ENCODE measurements at places on chromosomes 3 and 15. TPM values are rescaled to one million over a fixed set of nuclear protein-coding genes. Genes with fewer than 3 reads are reported as not detected.

DNA sequence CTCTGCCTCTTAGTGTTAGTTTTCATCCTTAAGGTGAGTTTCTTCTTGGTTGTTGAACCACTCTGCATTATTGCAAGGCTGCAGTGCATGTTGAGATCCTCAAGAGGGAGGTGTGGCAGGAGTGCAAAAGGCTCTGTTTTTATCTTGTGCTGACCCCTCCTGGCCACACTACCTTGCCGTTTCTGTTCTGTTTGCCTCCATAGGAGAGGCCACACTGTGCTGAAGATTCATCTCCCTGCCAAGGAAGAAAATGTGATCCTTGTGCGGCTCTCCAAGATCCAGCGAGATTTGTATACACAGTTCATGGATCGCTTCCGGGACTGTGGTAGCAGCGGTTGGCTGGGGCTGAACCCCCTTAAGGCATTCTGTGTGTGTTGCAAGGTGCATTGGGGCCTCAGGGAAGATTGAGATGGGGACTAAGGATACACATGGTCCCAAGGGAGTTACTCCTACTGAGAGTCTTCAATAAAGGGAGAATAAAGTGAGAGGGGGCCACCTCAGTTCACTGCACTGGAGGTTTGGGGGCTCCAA, 33.0 kb upstream of the TEX264 start:
- peak; percentile 72 for DNase-seq

DNA sequence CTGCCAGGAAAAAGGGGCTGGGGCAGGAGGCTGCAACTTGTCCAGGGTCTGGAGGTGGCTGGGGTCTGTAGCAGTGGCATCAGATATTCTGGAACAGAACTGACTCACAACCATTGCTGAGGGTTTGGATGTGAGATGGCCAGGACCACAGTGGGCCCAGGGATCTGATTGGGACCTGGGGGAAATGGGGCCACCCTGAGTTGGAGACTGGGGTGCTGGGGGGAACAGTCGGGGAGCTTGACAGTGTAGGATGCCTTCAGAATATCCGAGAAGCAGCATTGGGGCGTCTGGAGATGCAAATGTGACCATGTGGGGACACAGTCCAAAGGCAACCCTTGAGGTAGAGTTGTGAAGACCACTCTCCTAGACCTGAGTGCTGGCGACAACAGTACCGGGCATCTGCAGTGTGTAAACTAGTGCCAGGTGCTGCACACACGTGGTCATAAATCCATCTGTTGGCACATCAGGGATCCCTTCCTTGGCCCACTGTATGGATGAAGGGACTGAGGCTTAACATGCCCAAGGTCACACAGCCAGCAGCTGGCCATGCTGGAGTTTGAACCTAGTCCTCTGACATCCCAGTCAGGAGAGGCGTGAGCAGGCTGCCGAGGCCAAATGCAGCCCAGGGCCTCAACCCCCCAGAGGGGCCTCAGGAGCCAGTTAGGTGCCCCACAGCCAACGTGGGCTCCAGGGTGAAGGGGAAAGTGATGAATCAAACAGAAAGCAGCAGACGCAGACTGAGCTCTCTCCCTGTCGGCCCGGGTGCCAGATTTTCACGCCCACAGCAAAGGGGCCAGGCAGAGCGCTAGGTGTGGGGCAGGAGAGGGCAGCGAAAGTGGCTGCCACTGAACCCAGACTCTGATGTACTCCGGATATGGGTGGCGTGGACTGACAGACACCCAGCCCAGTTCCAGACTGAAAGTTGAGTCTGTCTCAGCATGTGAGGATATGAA, 18.8 kb downstream of the HEMK1 start:
- no peak for DNase-seq

GRCh38 chr3:148659512-148659911, 38.2 kb upstream of the AGTR1 start:
- DNase-seq, result no peak

DNA sequence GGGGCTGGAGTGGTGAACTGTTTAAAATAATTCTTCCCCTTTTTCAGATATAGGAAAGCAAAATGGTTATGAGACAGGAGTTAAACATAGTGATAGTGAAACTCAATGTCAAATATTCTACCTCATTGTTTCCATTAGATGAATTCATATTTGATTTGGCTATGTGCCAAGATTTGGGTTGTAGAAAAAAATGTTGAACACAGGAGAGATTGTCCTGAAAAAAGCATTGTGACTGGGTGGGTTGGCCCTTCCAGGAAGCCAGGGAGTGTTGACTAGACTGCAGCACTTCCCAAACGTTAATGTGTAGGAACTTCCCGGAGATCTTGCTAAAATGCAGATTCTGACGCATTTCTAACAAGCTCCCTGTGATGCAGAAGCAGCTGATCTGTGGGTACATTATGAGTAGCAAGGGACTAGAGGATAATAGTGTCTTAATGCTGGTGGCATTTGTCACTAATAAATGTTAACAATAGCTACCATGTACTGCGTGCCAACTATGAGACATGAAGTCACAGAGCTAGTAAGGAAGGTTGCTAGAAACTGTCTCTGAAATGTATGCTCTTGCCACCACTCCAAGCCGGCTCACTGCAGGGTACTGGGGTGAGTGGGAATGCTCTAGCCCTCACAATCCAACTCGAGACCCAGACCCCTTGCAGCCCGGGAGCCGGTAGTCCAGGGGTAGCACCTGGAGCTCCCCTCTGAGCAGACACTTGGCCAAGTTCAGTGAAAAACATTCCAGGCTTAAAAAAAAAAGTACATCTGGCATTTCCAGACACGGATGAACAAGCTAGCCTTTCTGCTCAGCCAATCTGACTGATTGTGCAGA, 120.6 kb downstream of the CD47 start:
- no peak for DNase-seq

DNA sequence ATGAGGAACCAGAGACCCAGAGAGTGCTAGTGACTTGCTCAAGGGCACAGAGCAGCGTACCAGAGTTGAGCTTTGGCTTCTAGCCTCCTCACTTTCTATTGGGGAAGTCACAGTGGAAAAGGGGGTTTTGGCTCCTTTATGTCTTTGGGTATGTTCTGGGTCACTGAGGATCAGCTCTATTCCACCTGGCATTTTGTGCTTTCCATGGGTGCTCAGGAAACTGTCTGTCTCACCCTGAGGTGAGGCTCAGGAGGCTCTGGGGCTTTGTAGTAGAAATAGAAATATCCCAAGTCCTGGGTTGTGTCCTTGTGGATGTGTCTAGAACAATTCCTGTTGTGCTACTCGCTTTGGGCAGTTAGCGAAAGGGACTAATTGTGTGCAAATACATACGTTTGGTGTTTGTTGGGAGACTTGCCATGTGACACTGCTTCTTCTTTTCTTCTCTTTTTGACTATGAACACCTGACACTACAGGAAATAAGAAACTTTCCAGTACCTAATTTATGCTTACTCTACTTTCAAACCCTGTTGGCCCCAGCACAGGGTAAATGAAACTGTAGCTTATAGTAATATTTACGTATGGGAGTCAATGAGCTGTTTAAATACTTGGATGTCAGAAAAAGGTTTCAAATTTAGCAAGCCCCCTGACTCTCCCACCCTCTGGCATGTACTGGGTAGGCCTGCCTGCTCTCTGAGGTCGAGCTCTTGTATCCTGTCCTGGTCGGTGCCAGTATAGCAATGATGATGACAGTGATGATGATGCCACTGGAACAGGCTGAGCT, 35.6 kb downstream of the SMAD3 start:
- no peak for DNase-seq

- no peak for DNase-seq
Measured at GRCh38 chr3:2568929-2569328, 470.3 kb downstream of the CNTN4 start.

GRCh38 chr3:85481411-85482212, 522.8 kb downstream of the CADM2 start:
- DNase-seq, result no peak

DNA sequence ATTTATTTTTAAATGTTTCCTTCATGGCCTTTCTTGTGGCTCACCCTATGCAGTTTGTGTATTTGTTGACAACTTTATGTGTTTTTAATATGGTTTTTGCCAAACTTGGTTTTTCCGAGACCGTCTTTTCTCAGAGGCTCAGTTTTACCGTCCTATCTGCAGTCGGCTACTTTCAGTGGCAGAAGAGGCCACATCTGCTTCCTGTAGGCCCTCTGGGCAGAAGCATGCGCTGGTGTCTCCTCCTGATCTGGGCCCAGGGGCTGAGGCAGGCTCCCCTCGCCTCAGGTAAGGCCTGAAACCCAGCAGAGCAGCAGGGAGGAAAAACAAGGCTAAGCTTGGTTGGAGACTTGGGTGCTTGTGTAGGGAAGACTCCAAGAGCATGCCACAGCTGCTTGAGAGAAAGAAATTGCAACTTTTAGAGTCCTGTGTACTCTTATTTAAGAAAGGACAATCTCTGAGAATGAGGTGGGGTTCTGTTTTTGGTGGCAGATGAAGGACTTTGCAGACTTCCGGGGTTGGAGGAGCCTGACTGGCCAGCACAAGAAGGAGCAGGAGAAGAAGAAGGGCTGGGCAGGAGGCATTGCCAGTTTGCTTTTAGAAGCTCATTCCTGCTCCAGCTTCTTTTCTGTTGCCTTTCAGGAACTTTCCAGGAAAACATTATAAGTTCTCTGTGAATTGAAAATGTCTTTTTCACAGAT, at the start of gene TIGIT:
TSS of gene TIGIT (plus strand) at position 191 of the 698 bp plus-strand sequence. CDS start at position 225, 34 bp downstream.
- no peak for DNase-seq

DNA sequence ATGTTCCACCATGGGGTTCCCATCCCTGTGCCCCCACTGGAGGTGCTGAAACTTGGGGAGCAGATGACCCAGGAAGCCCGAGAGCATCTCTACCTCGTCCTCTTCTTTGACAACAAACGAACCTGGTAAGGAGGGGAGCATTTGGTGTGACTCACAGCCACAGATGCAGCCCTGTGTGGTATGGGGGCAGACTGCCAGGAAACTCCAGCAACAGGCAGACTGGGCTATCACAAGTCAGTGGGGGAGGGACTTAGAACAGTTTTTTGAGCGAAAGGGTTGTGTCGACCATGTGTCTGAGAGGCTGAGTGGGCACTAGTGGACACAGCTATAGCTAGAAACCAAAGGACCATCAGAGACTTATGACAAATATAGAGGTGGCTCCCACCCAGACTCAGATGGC, 3.4 kb upstream of the OGG1 start:
- DNase-seq, result no peak

- DNase-seq, result no peak
Measured at GRCh38 chr3:130838898-130839600, 54.8 kb upstream of the ATP2C1 start.

- no peak for DNase-seq
Measured at GRCh38 chr3:149247929-149248691, 26.5 kb upstream of the CP start.

DNA sequence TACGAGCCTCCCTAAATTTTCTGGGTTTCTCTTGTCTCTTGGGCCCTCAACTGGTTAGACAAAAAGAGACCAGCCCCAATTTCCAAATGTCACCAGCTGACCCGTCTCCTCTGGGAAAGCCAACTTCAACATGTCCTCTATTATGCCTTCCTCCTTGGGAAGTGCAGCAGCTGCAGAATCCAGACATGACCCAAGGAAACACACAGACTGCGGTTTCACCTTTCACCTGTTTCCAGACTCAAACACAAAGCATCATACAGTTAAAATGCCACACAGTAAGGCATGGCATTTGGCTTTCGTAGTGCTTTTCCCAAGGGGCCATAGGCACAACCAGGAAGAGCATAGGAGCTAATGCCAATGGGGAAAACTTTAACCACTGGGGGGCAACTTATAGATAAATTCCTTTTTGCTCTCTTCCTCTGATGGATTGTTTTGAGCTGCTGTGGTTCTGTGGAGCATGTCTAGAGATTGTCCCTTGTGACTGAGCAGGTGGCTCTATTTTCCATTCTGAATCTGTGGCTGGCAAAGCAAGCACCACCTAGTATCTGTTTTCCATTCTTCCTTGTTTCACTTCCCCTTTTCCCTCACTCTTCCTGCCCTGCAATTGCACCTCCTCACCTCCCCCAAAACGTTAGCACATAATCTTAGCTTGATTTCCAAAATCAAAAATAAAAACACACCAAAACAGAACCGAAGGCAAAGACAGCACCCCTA, 49.3 kb downstream of the HHLA2 start:
- DNase-seq, result no peak

DNA sequence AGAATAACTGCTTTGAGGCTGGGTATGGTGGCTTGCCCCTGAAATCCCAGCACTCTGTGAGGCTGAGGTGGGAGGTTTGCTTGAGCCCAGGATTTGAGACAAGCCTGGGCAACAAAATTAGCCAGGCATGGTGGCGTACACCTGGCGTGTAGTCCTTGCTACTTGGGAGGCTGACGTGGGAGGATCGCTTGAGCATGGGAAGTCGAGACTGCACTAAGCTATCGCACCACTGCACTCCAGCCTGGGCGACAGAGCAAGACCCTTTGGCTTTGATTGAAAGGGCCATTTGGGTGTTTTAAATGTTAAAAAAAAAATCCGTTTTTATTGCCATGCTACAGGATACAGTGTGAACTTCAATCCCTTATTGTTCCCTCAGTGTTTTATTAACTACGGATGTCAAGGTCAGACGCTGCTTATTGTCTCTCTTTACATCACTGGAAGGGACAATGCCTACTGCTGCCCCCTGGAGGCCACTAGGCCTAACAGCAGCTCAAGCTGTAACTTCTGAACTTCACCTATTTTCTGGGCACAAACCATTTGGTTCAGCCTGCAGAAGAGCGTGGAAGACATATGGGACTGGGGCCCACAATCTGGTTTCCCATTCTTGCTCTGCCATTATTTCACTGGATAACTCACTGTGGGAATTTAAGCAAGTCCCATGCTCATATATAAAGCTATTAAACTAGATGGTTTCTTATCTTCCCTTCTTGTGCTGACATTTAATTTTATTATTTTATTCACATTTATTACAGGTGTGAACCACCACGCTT, 15.3 kb upstream of the IREB2 start:
- DNase-seq, result peak; percentile 72

GRCh38 chr3:142274908-142275307, 49.5 kb upstream of the GK5 start:
- DNase-seq, result no peak

DNA sequence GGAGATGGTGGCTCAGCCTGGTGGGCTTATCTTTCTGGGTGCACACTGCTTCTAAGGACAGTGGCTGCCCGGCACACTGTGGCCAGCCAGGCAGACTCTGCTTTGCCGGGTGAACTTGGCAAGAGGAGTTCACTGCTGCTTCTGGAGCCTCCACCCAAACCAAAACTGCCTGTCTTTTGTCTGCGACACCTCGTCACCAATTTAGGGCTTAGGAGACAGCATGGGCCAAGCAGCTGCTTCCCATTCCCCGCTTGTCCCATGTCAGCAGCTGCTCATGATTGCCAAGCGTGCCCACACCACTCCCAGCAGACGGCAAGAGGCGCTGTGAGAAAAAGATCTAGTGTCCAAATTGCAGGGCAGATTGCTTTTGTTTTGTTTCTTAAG, 57.3 kb downstream of the LSM3 start:
- DNase-seq, result no peak

- peak; percentile 69 for DNase-seq
Measured at GRCh38 chr15:65954289-65954741, 85.0 kb downstream of the RAB11A start.

GRCh38 chr3:45582430-45582829, 12.1 kb upstream of the LIMD1 start:
- DNase-seq, result no peak

The PFKFB4 gene
- 18.0 TPM for total RNA-seq

The GORASP1 gene
- 50.7 TPM for total RNA-seq

The CELSR3 gene
- 27.9 TPM for total RNA-seq

The PGBD4 gene
- 1.1 TPM for total RNA-seq

The UPK1B gene
- total RNA-seq, result 0.41 TPM

The MUSTN1 gene
- total RNA-seq, result 3.3 TPM

The CCNB2 gene
- total RNA-seq, result 98.8 TPM
